ENCODE measurements at places on chromosomes 3 and 15.
A peak's percentile ranks its signal among the peaks of the same experiment; 100 is the strongest.

- DNase-seq, result no peak
Observed at GRCh38 chr15:52278135-52278534, 17.5 kb downstream of the MYO5C start.

- peak; percentile 14 for DNase-seq
Observed at GRCh38 chr15:59741274-59741906, 52.3 kb upstream of the BNIP2 start.

DNA sequence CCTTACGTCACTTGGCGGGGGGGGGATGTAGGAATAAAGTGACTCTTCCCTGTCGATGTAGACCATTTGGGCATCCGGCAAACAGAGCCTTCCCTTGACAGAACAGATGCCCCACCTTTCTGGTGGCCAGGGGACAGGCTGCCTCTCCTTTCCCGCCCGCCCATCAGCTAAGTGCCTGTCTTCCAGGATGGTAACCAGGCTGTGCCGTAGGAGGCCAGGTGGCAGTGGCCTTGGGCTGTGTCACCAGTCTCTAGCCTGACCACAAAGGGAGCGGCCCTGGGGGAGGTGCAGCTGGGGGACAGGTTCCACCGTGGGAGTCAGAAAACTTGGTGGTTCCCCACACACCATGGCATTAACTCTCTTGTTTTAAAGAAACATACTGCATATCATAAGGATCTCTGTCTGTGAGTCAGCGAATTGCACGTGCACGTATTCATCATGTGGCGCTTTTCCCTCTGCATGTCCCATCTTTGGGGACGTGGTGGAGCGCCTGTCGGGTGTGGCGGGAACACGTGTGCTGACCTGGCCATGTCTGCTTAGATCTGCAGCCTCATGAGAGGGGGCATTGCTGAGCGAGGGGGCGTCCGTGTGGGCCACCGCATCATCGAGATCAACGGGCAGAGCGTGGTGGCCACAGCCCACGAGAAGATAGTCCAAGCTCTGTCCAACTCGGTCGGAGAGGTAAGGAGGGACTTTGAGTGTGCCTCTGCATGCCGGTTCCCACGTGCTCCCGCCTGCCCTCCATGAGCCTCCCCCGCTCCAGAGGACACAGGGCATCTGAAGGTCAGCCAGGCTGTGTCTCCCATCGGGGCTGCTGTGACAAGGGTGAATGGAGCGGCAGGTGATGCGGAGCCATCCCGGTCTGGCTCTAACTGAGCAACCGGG is 156.0 kb downstream of the NSMCE3 start:
- DNase-seq, result no peak

DNA sequence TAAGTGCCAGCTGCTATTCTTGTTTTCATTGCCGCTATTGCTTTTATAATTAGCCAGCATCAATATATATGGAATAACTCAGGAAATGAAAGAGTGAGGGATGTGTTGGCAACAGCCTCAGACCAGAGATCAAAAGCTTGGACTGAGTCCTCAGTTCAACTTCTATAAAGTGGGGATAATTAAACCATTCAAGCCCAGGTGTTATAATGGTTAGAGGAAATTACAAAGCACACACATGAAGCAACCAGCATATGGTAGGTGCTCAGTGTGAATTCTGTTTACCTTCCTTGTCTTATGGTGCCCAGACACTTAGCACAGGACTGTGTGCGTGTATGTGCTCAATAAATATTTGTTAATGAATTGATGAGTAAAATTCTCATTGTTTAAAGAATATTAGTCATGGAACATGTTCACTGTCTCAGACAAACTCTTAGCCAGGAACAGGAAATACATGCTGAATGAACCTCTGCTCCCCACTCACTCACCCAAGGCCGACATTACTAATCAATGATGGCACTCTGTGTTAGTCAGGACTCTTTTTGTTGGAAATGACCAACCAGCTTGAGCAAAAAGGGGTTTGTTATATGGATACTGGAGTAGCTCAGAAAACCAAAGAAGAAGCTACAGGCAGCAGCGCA is 16.7 kb upstream of the CCDC174 start:
- DNase-seq, result peak; percentile 86

GRCh38 chr15:99053380-99054024 is 45.9 kb upstream of the PGPEP1L start:
- DNase-seq, result no peak

Data from dermis blood vessel endothelial cell (primary cell).